Stimulated activated CD4-positive, alpha-beta T cell treated with anti-CD3 and anti-CD28 coated beads, Interleukin-1b, Interleukin-23, amount 100 ng/mL, for 1 hour (primary cell): ENCODE measurements at places on chromosomes 4 and X.
A peak's percentile ranks its signal among the peaks of the same experiment; 100 is the strongest.

DNA sequence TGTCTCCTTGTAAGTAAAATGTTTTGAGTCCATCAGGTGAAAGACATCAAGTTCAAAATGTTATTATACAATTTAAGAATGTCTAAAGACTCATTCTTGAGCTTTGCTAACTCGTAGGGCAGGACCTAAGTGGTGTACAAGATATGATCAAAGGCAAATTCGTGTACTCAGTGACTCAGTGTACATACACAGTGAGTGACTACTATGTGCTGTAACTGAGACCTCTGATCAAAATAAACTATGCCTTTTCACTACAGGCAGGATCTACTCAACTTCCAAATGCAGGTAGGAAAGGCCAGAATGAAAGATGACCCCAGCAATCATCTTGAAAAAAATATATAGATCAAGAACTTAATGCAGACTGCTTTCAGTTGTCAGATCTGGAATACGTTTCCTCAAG lies 49.9 kb downstream of the ADGRG2 start:
- no peak for DNase-seq

- peak; percentile 47 for DNase-seq
Measured at GRCh38 chrX:153875391-153876111, 10.4 kb downstream of the L1CAM start.

GRCh38 chr4:143616771-143617170 lies 83.7 kb downstream of the FREM3 start:
- DNase-seq = no peak

GRCh38 chr4:1247864-1248244 lies 1.1 kb downstream of the CTBP1 start:
- no peak for DNase-seq

GRCh38 chr4:157172011-157172410 lies 48.5 kb upstream of the GRIA2 start:
- DNase-seq = no peak

DNA sequence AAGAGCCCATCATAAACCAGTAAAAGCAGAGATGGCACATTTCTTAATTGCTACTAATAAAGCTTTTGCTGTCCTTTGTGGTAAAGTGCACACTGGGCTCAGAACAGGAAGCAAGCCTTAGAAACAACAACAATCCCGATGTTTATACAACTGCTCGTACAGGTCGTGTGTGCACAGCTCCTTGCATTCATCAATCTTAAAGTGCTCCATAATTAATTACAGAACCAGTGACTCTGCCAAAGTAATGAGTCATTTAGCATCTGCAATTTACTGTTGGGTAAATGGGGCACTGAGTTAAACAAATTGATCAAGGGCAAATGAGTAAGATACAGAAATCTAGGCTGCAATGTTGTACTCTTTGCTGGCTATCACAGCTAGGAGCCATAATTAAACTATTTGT lies 61.3 kb upstream of the TXK start:
- DNase-seq = no peak

- DNase-seq = no peak
Measured at GRCh38 chr4:3827616-3828492, 61.7 kb downstream of the ADRA2C start.
